Kidney (tissue), 22 donors: ENCODE measurements at places on chromosomes 6 and 20.

GRCh38 chr6:137589067-137589848, 95.1 kb upstream of the OLIG3 start:
- no peak for DNase-seq

DNA sequence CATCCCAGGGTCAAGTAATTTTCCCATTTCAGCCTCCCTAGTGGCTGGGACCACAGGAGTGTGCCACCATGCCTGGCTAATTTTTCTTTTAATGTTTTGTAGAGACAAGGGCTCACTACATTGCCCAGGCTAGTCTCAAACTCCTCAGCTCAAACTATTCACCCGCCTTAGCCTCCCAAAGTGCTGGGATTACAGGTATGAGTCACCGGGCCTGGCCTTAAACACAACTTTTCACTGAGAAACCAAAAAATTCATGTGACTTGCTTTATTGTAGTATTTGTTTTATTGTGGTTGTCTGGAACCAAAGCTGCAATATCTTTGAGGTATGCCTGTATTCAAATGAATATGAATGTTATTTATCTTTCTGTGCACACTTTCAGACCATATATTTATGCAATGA, 72.2 kb downstream of the RWDD2A start:
- DNase-seq, result no peak

GRCh38 chr6:128305228-128305627, 215.2 kb downstream of the PTPRK start:
- DNase-seq, result no peak

- no peak for DNase-seq
Observed at GRCh38 chr6:25295651-25296050, 16.5 kb downstream of the CARMIL1 start.

DNA sequence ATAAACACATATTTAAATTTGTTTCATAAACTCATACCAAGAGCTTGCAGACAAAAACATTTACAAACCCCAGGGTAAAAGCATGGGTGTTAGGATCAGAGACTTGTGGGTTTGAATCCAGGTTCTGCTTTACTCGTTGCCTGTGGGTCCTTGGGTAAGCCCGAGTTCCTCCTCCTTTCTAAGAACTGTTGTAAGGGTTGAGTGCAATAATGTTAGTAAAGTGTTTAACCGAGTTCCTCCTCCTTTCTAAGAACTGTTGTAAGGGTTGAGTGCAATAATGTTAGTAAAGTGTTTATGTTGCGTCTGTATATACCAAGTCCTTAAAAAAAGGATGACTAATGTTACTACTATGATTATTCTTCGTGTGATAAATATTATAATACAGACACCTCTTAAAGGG, 18.7 kb downstream of the CCDC170 start:
- no peak for DNase-seq

- DNase-seq, result no peak
Observed at GRCh38 chr20:5844063-5844681, 94.0 kb downstream of the SHLD1 start.

DNA sequence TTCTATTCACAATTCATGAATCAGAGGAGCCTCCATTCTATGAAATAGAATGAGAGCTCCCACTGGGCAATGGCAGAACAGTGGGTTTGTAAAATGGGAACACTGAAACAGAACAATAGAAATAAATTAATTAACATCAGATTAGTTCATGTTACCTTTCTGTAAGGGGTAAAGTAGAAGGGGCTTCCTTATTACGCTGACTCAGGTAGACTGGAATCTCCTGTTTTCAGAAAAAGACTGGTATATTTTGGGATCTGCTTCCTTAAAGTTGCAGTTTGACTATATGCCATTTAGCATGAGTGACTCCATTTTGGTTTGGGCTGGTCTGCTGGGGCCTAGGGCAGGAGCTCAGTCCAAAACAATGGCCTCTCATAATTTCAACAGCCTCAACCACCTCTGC, 52.8 kb upstream of the ZFAND3 start:
- DNase-seq, result no peak
